Thoracic aorta endothelial cell (primary cell): ENCODE measurements at places on chromosomes 12 and 14. TPM values are rescaled to one million over a fixed set of nuclear protein-coding genes. Genes with fewer than 3 reads are reported as not detected.

The COCH gene
- total RNA-seq = 0.57 and 1.3 TPM in 2 replicates

The CATSPERB gene
- not detected in 2 replicates for total RNA-seq

The GYS2 gene
- not detected in 2 replicates for total RNA-seq

The ST8SIA1 gene
- not detected in 2 replicates for total RNA-seq

The DNAJC22 gene
- 0.80 and 1.3 TPM in 2 replicates for total RNA-seq

The IL31 gene
- not detected in 2 replicates for total RNA-seq

The TAS2R7 gene
- total RNA-seq = 0.13 and 0.14 TPM in 2 replicates

The DIO3 gene
- total RNA-seq = not detected in 2 replicates

The SERPINA3 gene
- 0.40 TPM in 1 of 2 replicates, not detected in the other for total RNA-seq

The NTS gene
- total RNA-seq = not detected in 2 replicates

The CYP27B1 gene
- total RNA-seq = 0.80 and 1.5 TPM in 2 replicates

The BEGAIN gene
- 0.22 TPM in 1 of 2 replicates, not detected in the other for total RNA-seq

The OR4E2 gene
- total RNA-seq = not detected in 2 replicates

The TTLL5 gene
- 77.5 and 81.5 TPM in 2 replicates for total RNA-seq

The SLC6A15 gene
- total RNA-seq = 0.43 and 0.80 TPM in 2 replicates

The ALDH1L2 gene
- 2.4 and 2.5 TPM in 2 replicates for total RNA-seq

The KCNC2 gene
- total RNA-seq = not detected in 2 replicates

The CAPZA3 gene
- not detected in 2 replicates for total RNA-seq

The MLH3 gene
- 24.0 and 24.2 TPM in 2 replicates for total RNA-seq

The CCDC196 gene
- not detected in 2 replicates for total RNA-seq

The KCNH5 gene
- not detected in 2 replicates for total RNA-seq

The NGB gene
- not detected in 2 replicates for total RNA-seq

The PRR4 gene
- total RNA-seq = 1.9 and 2.3 TPM in 2 replicates

The PAX9 gene
- total RNA-seq = under 0.01 and 0.07 TPM in 2 replicates

The SAMD15 gene
- total RNA-seq = 1.7 and 2.4 TPM in 2 replicates

The WASHC4 gene
- total RNA-seq = 245 and 299 TPM in 2 replicates

The TAS2R8 gene
- not detected in 2 replicates for total RNA-seq

The CD27 gene
- not detected in 2 replicates for total RNA-seq

The LRCOL1 gene
- not detected in 2 replicates for total RNA-seq

The NRXN3 gene
- total RNA-seq = 0.22 and 0.27 TPM in 2 replicates

The APOF gene
- total RNA-seq = not detected in 2 replicates

The PTHLH gene
- 0.93 and 4.1 TPM in 2 replicates for total RNA-seq

The KRT2 gene
- not detected in 2 replicates for total RNA-seq

The MAP3K9 gene
- total RNA-seq = under 0.01 and 0.07 TPM in 2 replicates

The CARMIL3 gene
- total RNA-seq = 0.14 TPM in 1 of 2 replicates, not detected in the other

The TSPAN19 gene
- not detected in 2 replicates for total RNA-seq

The NKX2-1 gene
- total RNA-seq = not detected in 2 replicates

The PELI2 gene
- 13.3 and 14.1 TPM in 2 replicates for total RNA-seq

The CD163L1 gene
- total RNA-seq = 1.2 and 7.8 TPM in 2 replicates

The FAIM2 gene
- not detected in 2 replicates for total RNA-seq

The CRIP2 gene
- 173 and 174 TPM in 2 replicates for total RNA-seq

The KRT73 gene
- not detected in 2 replicates for total RNA-seq

The KRT72 gene
- total RNA-seq = not detected in 2 replicates

The B4GALNT3 gene
- 0.14 TPM in 1 of 2 replicates, not detected in the other for total RNA-seq

The KCNK13 gene
- 0.07 TPM in 1 of 2 replicates, not detected in the other for total RNA-seq

The LHX5 gene
- total RNA-seq = not detected in 2 replicates

The SERPINA10 gene
- total RNA-seq = not detected in 2 replicates

The EP400 gene
- 28.1 and 28.3 TPM in 2 replicates for total RNA-seq

The SLC38A4 gene
- total RNA-seq = under 0.01 and 0.07 TPM in 2 replicates

The NTF3 gene
- total RNA-seq = not detected in 2 replicates

The ABCD2 gene
- not detected in 2 replicates for total RNA-seq

The KIF26A gene
- 12.4 and 23.5 TPM in 2 replicates for total RNA-seq
